ENCODE measurements at places on chromosomes 3 and 15.

DNA sequence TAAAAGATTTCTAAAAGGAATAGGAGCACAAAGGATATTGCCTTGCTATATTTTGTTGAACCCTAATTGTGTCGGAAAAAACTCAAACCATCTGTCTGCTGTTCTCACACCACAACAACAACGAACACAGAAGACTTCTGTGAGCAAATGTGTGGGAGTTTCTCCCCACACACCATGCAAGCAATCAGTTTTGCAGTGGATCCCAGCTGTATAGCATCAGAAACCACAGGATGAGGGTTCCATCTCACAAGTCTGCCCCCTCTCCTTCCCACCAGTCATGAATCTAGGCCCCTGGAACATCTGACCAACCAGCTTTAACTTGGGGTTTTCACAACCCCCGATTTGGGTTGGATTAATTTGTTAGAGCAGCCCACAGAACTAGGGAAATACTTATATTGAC, 91.3 kb upstream of the SLC4A7 start:
- no peak for DNase-seq

GRCh38 chr15:78282324-78282723, 17.1 kb downstream of the SKIC8 start:
- DNase-seq: no peak

GRCh38 chr3:82999777-83000176, 1238.3 kb upstream of the GBE1 start:
- no peak for DNase-seq

- DNase-seq: no peak
Measured at GRCh38 chr3:191070201-191070600, 128.8 kb upstream of the OSTN start.

- DNase-seq: no peak
Measured at GRCh38 chr15:52557274-52557641, 11.6 kb downstream of the ARPP19 start.

- no peak for DNase-seq
Measured at GRCh38 chr15:86522721-86523120, 443.1 kb downstream of the AGBL1 start.

GRCh38 chr15:95557226-95558046, 773.1 kb upstream of the NR2F2 start:
- DNase-seq: no peak

- no peak for DNase-seq
Measured at GRCh38 chr15:73357999-73358665, 10.6 kb downstream of the HCN4 start.

GRCh38 chr3:186775999-186776398, 7.4 kb upstream of the EIF4A2 start:
- no peak for DNase-seq

DNA sequence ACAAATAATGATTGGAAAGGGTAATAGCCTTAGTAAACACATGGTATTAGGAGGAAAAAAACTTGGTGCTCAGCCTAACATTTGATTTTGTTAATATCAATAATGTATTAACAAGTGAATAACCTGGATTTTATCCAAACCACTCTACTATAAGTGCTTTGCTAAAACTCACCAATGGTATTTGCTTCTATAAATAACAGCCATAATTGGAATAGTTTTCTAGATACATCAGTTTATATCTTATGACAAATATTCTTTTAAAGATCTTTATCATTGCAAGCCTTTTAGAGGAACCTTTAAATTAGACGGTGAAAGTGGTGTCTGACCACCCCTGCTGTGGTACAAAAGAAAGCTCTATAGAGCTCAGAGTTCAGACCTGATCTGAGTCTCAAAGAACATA, 123.9 kb downstream of the SHOX2 start:
- DNase-seq: no peak

- no peak for DNase-seq
Measured at GRCh38 chr3:125189378-125190165, 23.0 kb downstream of the SLC12A8 start.

GRCh38 chr3:17094551-17094950, 209.8 kb downstream of the PLCL2 start:
- DNase-seq: no peak

- no peak for DNase-seq
Measured at GRCh38 chr3:139870000-139870675, 64.8 kb upstream of the CLSTN2 start.

- DNase-seq: no peak
Measured at GRCh38 chr3:127685708-127686511, 13.2 kb downstream of the ABTB1 start.

DNA sequence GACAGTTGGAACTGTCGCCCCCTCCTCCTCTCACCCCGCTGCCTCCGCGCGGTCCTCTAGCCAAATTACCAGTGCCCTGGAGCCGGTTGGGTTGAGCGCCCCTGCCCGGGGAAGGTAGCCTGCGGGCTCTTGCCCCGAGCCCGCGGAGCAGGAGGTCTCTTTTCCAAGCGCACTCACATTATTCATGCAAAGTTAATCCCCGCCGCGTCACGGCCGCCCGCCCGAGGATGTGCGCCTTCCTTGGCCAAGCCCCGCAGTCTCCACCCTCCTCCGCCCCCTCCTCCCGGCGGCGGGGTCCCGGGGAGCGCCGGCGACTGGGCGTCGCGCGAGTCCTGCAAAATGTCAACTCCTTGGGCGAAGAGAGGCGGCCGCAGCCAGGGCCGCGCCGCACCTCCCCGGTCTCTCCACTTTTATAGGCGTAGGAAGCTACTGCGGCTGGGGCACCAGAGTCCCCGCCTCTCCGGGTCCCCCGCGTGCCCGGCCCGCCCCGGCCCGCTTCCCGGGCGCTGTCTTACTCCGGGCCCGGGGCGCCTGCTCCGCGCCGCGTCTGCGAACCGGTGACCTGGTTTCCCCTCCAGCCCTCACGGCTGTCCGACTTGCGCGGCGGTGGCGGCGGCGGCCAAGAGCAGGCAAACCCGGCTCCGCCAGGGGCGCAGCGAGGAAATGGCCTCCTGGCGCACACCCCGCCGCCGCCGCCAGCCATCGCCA, at the start of gene THRB:
TSS of gene THRB (minus strand) at position 233 of the 708 bp plus-strand sequence.
- no peak for DNase-seq

DNA sequence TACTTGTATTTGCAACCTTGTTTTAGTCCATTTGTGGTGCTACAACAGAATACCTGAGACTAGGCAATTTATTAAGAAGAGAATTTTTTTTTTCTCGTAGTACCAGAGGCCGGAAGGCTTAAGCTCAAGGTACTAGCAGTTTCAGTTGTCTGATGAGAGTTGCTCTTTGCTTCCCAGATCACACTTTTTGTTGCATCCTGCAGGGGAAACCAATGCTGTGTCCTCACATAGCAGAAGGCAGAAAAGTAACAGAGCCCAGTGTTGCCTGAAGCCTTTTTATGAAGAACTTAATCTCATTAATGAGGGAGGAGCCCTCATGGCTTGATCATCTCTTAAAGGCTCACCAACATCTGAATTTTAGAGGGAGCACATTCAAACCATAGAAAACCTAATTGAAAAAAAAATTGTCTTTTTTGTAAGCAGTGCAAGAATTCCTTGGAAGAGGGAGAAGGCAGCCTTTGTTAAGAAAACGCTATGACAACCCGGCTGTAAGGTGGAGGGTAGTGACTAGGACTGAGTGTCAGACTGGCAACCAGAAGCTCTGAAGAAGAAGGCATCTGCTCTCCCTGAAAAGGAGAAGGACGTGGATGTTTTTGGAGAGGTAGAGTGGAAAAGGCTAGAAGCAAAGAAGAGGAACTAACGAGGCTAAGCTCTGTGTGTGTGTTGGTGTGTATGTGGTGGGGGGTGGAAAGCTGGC, 1245.3 kb downstream of the ROBO2 start:
- no peak for DNase-seq

DNA sequence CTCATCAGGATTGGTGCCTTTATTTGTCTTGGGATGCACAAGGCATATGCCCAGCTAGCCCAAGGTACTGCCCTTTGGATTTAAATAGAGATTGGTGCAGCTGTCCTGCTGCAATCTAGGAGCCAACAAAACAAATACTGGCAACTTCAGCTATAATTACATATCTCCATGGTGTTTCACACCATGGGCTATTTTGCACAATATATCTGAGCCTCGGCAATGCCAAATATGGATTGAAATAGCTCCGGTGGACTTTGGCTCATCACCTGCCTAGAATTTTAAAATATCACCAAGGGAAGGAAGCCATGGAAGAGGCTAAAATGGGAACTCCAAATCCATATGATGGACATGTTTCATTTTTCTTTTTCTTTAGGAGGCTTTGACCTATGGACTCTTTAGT, 367.8 kb upstream of the UMPS start:
- no peak for DNase-seq

DNA sequence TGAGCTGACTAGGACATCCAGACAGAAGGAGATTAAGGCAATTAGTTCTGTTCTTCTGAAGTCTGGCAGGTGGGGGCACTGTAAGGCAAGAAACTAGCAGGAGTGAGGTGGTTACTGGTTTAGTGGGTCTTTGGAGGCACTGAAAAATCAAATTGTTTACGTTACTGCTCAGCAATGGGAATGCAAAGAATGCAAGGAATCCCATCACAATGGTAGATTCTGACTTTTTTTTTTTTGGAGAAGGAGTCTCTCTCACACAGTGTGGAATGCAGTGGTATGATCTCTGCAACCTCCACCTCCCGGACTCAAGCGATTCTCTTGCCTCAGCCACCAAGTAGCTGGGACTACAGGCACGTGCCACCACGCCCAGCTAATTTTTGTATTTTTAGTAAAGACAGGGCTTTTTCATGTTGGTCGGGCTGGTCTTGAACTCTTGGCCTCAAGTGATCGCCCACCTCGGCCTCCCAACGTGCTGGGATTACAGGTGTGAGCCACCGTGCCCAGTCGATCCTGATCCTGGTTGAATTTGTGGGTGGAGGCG, 16.4 kb downstream of the FAM107A start:
- DNase-seq: no peak

- DNase-seq: no peak
Measured at GRCh38 chr3:45387171-45387570, 1.2 kb upstream of the LARS2 start.

- DNase-seq: no peak
Measured at GRCh38 chr15:29222129-29222853, 47.3 kb downstream of the NSMCE3 start.

DNA sequence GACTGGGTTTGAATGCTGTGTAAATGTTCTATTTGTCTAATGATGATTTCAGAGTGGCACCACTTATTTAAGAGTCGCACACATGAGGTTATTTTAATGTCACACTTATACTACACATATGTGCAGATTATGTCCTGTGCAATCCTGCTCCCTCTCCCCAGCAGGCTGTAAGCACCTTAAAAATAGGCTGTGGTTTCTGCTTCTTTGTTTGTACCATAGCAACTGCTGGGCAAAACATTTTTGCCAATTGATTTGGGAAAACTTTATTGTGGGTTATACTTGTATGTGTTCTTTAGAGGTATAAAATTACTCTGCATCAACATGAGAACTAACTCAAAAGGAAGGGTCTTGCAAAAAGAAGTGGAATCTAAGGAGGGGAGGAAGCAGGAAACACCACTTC, 318.5 kb downstream of the NTRK3 start:
- no peak for DNase-seq

DNA sequence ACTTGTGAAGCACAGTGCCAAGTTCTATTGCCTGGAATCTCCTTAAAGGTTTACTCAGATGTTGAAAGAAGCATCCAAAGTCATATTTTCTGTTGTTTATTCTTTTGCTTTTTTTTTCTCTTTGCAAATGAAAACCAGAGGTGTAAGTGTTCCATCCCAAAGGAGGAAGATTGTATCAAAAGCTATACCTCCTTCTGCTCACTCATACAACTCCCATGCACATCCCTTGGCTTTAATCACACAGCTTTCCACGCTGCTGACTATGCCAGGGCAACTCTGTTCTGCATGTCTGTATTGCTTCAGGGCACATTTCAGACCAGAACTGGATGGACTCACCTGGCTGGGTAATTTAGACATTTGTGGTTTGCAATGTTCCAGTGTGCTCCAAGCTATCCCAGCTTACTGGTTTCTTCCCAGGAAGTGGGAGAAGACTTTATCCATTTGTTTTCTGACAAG, 399.6 kb upstream of the TBL1XR1 start:
- DNase-seq: no peak
